Frontal cortex (tissue), 4 donors: ENCODE measurements at places on chromosomes 3 and 15.

GRCh38 chr3:152317956-152318355 lies 49.2 kb downstream of the MBNL1 start:
- DNase-seq: no peak

GRCh38 chr3:9742560-9742959 lies 7.2 kb upstream of the OGG1 start:
- no peak for DNase-seq

GRCh38 chr3:79148786-79149185 lies 619.0 kb downstream of the ROBO1 start:
- DNase-seq: no peak

GRCh38 chr3:69743975-69744906 lies 5.0 kb downstream of the MITF start:
- DNase-seq: no peak

GRCh38 chr15:99442252-99442897 lies 123.4 kb upstream of the MEF2A start:
- DNase-seq: no peak

- DNase-seq: no peak
Measured at GRCh38 chr3:155363690-155364070, 70.2 kb upstream of the STRIT1 start.

DNA sequence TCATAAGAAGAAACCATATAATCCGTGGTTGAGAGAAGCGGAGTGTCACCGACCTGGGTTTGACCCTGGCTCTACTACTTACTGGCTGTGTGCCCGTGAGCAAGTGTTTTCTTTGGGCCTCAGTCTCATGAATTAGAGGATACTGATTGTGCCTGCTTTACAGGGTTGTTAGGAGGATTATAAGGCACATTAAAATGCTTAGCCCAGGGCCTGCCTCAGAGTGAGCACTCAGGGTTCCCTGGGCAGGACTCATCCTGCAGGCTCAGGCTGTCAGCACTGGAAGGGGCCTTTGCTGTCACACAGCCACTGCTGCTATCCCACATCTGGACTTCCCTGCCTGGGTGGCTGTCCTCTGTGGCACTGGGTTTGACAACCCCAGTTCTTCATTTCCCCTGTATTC lies 4.7 kb downstream of the PLA2G4F start:
- no peak for DNase-seq

- no peak for DNase-seq
Measured at GRCh38 chr15:82890995-82891390, 61.5 kb downstream of the HOMER2 start.

DNA sequence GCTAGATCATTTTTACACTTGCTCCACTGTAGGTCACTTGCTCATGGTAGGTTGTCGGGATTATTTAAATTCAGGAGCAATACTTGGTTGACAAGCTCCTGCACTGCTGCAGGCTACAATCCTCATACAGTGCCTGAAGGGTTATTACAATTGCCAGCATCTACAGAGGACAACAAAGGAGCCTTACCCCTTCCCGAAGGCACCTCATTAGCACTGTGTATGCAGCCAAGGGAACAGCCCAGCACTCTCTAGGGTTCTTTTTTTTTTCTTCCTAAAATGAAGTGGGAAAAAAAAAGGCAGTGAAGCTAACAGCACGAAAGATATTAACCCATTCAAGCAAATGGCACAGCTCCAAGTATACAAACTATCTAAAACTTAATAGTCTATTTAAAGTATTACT lies 142.7 kb downstream of the ULK4 start:
- DNase-seq: no peak

GRCh38 chr15:79399606-79400005 lies 32.5 kb upstream of the MINAR1 start:
- DNase-seq: no peak
